Thoracic aorta (tissue), 2 donors: ENCODE measurements at places on chromosomes 1 and 21.

- no peak overlapping the region for H3K27ac ChIP-seq
- DNase-seq, result no peak
- no peaks in the 10 kb centered on the region for H3K36me3 ChIP-seq
- peaks cover 4% of the 10 kb centered on the region for H3K4me1 ChIP-seq
Measured at GRCh38 chr1:54329312-54330003, 76.7 kb downstream of the SSBP3 start.

DNA sequence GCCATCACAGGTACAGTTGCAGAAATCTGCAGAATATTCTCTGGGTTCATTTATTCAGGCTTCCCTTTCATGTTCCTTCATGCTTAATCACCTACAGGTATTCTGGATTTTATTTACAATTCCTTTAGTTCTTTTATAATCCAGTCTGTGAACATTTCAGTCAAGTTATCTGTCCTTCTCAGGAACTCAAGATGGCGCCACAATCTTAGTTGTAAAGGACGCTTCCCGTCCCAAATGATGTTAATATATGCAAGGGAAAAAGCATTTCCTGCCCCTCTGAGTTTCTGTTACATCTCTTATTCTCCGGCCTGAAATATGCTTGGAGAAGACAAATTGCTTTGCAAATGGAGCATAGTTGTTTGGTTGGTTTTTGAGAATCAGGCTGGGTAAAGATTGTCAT is 19.3 kb downstream of the F3 start:
- no peak overlapping the region for H3K27ac ChIP-seq
- no peak overlapping the region for H3K4me3 ChIP-seq
- H3K27me3 ChIP-seq, result no peaks in the 10 kb centered on the region
- DNase-seq, result no peak
- peaks cover 1% of the 10 kb centered on the region for H3K4me1 ChIP-seq

DNA sequence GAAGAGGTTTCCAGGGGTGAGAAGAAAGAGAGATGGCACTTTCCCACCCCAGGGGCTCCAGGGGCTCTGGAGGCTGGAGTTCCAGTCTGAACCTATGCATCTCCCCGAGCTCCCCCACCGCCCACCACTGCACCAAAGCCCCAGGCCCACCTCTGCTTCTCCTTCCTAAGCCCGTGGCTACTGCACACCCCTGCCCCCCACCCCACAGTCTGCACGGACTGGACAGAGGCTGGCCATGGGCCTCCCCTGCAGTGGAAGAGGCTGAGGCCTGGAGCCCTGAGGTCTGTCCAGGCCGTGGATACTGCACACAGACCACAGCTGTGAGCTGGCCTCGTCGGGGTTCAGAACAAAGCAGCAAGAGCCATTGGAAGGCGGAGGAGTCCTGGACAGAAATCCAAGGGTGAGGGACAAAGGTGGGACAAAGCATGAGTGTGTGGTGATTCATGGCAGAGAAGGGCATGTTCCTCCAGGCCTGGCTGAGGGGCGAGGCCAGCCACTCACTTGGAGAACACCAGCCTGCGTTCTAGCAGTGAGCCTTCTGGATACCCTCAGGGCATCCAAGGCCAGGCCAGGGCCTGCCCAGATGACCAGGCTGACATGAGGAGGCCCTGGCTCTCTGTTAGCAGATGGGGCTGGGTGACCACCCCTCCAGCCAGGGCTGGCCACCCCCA is 244.8 kb upstream of the VAMP3 start:
- H3K36me3 ChIP-seq, result no peaks in the 10 kb centered on the region
- no peak overlapping the region for H3K27ac ChIP-seq
- no peaks in the 10 kb centered on the region for H3K27me3 ChIP-seq
- H3K4me3 ChIP-seq, result no peak overlapping the region
- no peak for DNase-seq

GRCh38 chr1:33296082-33296458 is 24.8 kb downstream of the A3GALT2 start:
- no peak overlapping the region for H3K4me3 ChIP-seq
- H3K4me1 ChIP-seq, result peaks cover 3% of the 10 kb centered on the region
- no peak for DNase-seq
- H3K27me3 ChIP-seq, result no peaks in the 10 kb centered on the region

- peaks cover 7% of the 10 kb centered on the region for H3K4me1 ChIP-seq
- DNase-seq, result no peak
- H3K4me3 ChIP-seq, result no peak overlapping the region
- H3K27ac ChIP-seq, result no peak overlapping the region
- H3K36me3 ChIP-seq, result no peaks in the 10 kb centered on the region
Measured at GRCh38 chr1:53835491-53835890, 2.6 kb downstream of the NDC1 start.

GRCh38 chr1:29344336-29344735 is 108.0 kb downstream of the PTPRU start:
- no peak overlapping the region for H3K4me3 ChIP-seq
- no peaks in the 10 kb centered on the region for H3K36me3 ChIP-seq
- DNase-seq, result no peak
- no peak overlapping the region for H3K27ac ChIP-seq
- no peaks in the 10 kb centered on the region for H3K27me3 ChIP-seq
- H3K4me1 ChIP-seq, result no peaks in the 10 kb centered on the region

- no peak overlapping the region for H3K4me3 ChIP-seq
- H3K4me1 ChIP-seq, result no peaks in the 10 kb centered on the region
- H3K27me3 ChIP-seq, result no peaks in the 10 kb centered on the region
Measured at GRCh38 chr1:81989524-81989923, 188.8 kb downstream of the ADGRL2 start.

- no peak overlapping the region for H3K4me3 ChIP-seq
- no peaks in the 10 kb centered on the region for H3K27me3 ChIP-seq
- peaks cover 27% of the 10 kb centered on the region for H3K36me3 ChIP-seq
- H3K4me1 ChIP-seq, result no peaks in the 10 kb centered on the region
Measured at GRCh38 chr1:64877151-64877550, 89.2 kb downstream of the JAK1 start.

- H3K27me3 ChIP-seq, result no peaks in the 10 kb centered on the region
- H3K27ac ChIP-seq, result peak overlapping the region; percentile 99
- no peak for DNase-seq
- peak overlapping the region; percentile 86 for H3K4me3 ChIP-seq
Measured at GRCh38 chr1:32701951-32702598, 495 bp downstream of the SYNC start.

DNA sequence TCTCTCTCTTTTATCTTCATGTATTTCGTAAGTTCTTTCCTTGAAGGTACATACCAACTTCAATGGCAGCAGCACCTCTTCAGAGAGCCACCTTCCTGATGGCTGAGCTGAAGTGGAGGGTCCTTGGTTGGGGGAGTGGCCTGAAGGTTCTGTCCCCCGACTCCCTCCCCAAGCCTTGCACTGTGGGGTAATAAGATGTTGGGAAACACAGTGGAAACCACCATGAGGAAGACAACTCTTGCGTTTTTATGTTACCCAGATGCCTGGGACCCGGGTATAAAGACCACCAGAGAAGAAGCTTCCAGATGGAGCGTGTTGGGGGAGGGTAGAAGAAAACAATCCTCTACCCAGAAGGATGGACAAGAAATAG is 794 bp downstream of the KRTAP12-3 start:
- no peaks in the 10 kb centered on the region for H3K4me1 ChIP-seq
- no peak overlapping the region for H3K27ac ChIP-seq
- no peak for DNase-seq
- no peak overlapping the region for H3K4me3 ChIP-seq
- no peaks in the 10 kb centered on the region for H3K27me3 ChIP-seq

DNA sequence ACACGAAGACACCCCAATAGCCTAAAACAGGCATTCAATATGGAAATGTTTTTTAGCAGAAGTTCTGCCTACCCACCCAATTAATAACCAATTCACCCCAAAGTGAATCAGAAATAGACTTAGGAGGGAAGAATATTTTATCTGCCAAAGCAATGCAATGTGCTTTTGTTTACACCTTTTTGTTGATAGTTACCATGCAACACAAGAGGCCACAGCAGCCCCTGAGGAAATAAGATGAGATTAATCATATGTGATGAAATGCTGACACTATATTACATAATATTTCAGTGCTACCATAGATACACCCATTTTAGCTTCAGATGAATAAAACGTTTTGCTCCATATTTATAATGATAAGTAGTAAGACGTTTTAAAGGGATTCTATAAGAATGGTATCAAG is 60.9 kb upstream of the RGS2 start:
- no peaks in the 10 kb centered on the region for H3K4me1 ChIP-seq
- H3K27me3 ChIP-seq, result no peaks in the 10 kb centered on the region
- H3K27ac ChIP-seq, result no peak overlapping the region

DNA sequence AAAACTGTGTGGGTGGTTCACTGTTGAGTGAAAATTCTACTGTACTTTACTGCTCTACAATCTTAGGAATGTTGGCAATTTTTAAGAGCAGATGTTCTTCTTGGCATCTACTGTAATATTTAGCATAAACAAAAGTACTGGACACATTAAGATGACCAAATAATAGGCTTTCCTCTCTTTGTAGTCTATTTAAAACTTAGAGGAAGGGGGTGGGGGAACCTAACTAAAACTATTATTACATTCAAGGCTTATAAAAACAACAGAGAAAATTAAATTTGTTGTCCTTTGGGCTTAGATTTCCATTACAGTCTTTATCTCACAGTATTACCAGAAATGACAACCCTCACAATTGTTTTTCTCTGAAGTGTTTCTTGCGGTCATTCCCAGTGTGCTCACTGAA is 181.2 kb downstream of the PLPPR4 start:
- no peaks in the 10 kb centered on the region for H3K27me3 ChIP-seq
- DNase-seq, result no peak
- H3K36me3 ChIP-seq, result no peaks in the 10 kb centered on the region
- no peak overlapping the region for H3K27ac ChIP-seq

DNA sequence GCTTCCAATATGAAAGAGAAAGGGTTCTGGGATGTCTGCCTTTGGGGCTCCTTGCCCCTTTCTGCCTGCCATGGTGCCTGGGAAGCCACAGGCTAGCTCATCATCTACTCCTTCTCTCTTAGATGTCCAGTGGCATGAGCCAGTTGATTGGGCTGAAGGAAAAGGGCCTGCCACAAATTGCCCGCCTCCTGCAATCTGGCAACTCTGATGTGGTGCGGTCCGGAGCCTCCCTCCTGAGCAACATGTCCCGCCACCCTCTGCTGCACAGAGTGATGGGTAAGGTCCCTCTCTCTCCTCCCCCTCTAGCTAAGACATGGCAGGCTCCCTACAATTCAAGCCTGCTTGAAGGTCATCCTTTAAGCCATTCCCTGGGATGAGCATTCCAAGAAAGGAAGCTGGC is 41.0 kb downstream of the PKP1 start:
- H3K4me3 ChIP-seq, result no peak overlapping the region
- H3K4me1 ChIP-seq, result no peaks in the 10 kb centered on the region
- H3K27me3 ChIP-seq, result no peaks in the 10 kb centered on the region
- H3K36me3 ChIP-seq, result no peaks in the 10 kb centered on the region
- no peak for DNase-seq

GRCh38 chr1:228508840-228509415 is 21.7 kb downstream of the RNF187 start:
- DNase-seq, result no peak
- no peaks in the 10 kb centered on the region for H3K27me3 ChIP-seq
- H3K4me3 ChIP-seq, result no peak overlapping the region
- no peaks in the 10 kb centered on the region for H3K36me3 ChIP-seq
- H3K27ac ChIP-seq, result no peak overlapping the region
- H3K4me1 ChIP-seq, result no peaks in the 10 kb centered on the region

GRCh38 chr1:50110151-50110550 is 1.4 kb downstream of the ELAVL4 start:
- DNase-seq, result no peak
- H3K4me1 ChIP-seq, result no peaks in the 10 kb centered on the region

DNA sequence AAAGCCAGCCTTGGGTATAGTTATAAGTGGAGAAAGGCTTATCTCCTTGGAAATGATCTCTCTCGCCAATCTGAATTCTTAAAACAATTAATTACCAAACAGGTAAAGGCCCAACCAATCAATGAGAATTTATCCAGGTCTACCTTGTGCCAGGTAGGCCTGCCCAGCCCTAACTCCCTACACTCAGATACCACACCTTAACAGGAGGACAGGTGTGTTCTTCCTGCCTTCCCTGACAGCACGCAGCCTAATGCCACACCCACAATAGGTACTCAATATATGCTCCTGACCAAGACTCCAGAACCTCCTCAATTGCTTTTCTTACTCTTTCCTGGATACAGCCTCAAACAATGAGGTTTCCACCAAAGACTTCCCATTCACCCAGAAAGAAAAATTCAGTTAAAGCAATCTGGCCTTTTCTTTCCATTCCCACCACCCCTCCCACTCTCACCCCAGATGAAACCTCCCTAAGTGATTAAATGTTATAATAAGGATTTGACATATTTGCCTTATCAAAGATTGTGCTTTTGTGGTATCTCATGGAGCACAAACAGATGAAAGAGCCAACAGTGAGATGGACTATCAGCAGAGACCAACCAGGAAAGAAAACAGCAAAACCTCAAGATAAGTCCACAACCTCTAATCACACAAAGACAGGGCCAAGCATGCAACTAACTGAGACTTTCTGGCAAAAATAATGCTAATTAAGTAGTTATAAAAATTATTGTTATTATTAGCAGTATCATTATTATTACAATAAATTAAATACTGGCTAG is 25.6 kb downstream of the TRABD2B start:
- H3K4me3 ChIP-seq, result no peak overlapping the region
- no peaks in the 10 kb centered on the region for H3K4me1 ChIP-seq
- H3K36me3 ChIP-seq, result no peaks in the 10 kb centered on the region
- DNase-seq, result no peak

- no peak for DNase-seq
- H3K4me3 ChIP-seq, result no peak overlapping the region
Measured at GRCh38 chr1:166911624-166912023, 35.6 kb upstream of the TADA1 start.

DNA sequence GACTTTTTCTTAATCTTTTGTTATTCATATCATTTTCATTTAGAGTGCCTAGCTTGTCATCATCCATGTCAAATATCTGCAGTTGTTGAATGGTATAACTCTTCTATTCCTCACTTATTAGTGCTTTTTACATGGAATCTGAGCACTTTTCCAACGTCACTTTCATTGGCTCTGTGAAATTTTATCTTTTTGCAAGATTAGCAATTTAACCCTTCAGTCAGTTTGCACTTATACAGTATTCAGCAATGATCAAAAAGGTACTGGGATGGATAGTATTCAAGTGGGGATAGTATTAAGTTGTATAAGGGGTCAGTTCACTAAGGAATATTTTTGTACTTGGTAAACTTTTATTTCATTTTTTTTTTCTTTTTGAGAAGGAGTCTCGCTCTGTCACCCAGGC is 150.0 kb downstream of the RASAL2 start:
- H3K4me3 ChIP-seq, result no peak overlapping the region
- no peak for DNase-seq
- H3K4me1 ChIP-seq, result no peaks in the 10 kb centered on the region
- H3K36me3 ChIP-seq, result no peaks in the 10 kb centered on the region
- H3K27me3 ChIP-seq, result no peaks in the 10 kb centered on the region

GRCh38 chr21:28769683-28770082 is 223.0 kb downstream of the LTN1 start:
- peak overlapping the region; percentile 85 for H3K27ac ChIP-seq
- no peak overlapping the region for H3K4me3 ChIP-seq
- no peak for DNase-seq
- H3K27me3 ChIP-seq, result no peaks in the 10 kb centered on the region
- H3K36me3 ChIP-seq, result no peaks in the 10 kb centered on the region

- H3K4me3 ChIP-seq, result no peak overlapping the region
- H3K27ac ChIP-seq, result no peak overlapping the region
- H3K27me3 ChIP-seq, result no peaks in the 10 kb centered on the region
- no peaks in the 10 kb centered on the region for H3K36me3 ChIP-seq
Measured at GRCh38 chr1:176989754-176990153, 174.8 kb downstream of the ASTN1 start.
